ENCODE measurements at places on chromosomes 13 and 19. TPM values are rescaled to one million over a fixed set of nuclear protein-coding genes. Genes with fewer than 3 reads are reported as not detected.

Gene MIR17HG
- 6.0 TPM for total RNA-seq

Gene ZNF226
- total RNA-seq = 9.1 TPM

Gene VSTM1
- not detected for total RNA-seq

Gene ZNF541
- total RNA-seq = 0.88 TPM

Gene MCEMP1
- 0.38 TPM for total RNA-seq

Gene FBXW9
- 2.4 TPM for total RNA-seq

Gene MTRF1
- 15.7 TPM for total RNA-seq

Gene KASH5
- total RNA-seq = not detected

Gene ZNF565
- 8.5 TPM for total RNA-seq

Gene AKT1S1
- total RNA-seq = 15.1 TPM

Gene ZNF577
- total RNA-seq = 10.3 TPM

Gene SIGLEC8
- total RNA-seq = not detected

Gene F2RL3
- total RNA-seq = not detected

Gene FFAR2
- total RNA-seq = not detected

Gene TIMM13
- total RNA-seq = 17.3 TPM

Gene ZNF8
- 9.5 TPM for total RNA-seq

Gene BST2
- total RNA-seq = 16.8 TPM

Gene ZNF223
- total RNA-seq = 1.1 TPM

Gene TEAD2
- not detected for total RNA-seq

Gene ZNF549
- total RNA-seq = 11.1 TPM

Gene ZNF98
- not detected for total RNA-seq

Gene FRY
- 13.7 TPM for total RNA-seq

Gene MAST1
- total RNA-seq = 0.60 TPM

Gene SYMPK
- 65.0 TPM for total RNA-seq

Gene ZNF154
- total RNA-seq = 18.0 TPM

Gene FGF21
- total RNA-seq = not detected

Gene TNFRSF19
- not detected for total RNA-seq

Measured in CD4-positive, alpha-beta T cell (primary cell).